ENCODE measurements at places on chromosomes 1 and 21. TPM values are rescaled to one million over a fixed set of nuclear protein-coding genes. Genes with fewer than 3 reads are reported as not detected.

The PPM1J gene
- total RNA-seq: not detected

The CNKSR1 gene
- 160 TPM for total RNA-seq

The LY9 gene
- 39.6 TPM for total RNA-seq

The ZCCHC17 gene
- total RNA-seq: 5.4 TPM

The PRELP gene
- 24.5 TPM for total RNA-seq

The KISS1 gene
- not detected for total RNA-seq
